ENCODE measurements at places on chromosomes 4 and X. TPM values are rescaled to one million over a fixed set of nuclear protein-coding genes. Genes with fewer than 3 reads are reported as not detected.

The HSD17B11 gene
- total RNA-seq = 79.2 TPM

The CAPN6 gene
- total RNA-seq = 52.4 TPM

The F8A1 gene
- total RNA-seq = 0.95 TPM

The CXorf49 gene
- not detected for total RNA-seq

DNA sequence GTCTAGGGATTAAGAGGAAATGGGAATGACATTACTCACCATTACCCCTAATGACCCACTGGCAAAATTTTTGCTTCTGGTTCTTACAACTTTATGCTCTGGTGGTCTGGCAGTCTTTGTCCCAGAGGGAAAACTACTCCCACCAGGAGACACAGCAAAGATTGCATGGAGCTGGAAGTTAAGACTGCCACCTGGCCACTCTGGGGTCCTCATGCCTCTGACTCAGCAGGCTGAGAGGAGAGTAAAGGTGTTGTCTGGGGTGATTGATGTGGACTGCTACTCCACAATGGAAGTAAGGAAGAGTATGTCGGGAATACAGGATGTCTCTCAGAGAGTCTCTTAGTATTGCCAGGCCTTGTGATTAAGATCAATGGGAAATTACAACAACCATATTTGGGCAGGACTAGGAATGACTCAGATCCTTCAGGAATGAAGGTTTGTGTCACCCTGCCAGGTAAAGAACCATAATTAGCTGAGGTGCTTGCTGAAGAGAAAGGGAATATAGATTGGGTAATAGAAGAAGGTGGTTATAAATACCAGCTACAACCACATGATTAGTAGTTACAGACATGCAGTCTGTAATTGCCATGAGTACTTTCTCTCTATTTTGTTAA is 215.5 kb downstream of the GPAT3 start:
- DNase-seq = no peak

The SMIM10L2A gene
- total RNA-seq = 0.85 TPM

The DCAF16 gene
- 46.7 TPM for total RNA-seq

DNA sequence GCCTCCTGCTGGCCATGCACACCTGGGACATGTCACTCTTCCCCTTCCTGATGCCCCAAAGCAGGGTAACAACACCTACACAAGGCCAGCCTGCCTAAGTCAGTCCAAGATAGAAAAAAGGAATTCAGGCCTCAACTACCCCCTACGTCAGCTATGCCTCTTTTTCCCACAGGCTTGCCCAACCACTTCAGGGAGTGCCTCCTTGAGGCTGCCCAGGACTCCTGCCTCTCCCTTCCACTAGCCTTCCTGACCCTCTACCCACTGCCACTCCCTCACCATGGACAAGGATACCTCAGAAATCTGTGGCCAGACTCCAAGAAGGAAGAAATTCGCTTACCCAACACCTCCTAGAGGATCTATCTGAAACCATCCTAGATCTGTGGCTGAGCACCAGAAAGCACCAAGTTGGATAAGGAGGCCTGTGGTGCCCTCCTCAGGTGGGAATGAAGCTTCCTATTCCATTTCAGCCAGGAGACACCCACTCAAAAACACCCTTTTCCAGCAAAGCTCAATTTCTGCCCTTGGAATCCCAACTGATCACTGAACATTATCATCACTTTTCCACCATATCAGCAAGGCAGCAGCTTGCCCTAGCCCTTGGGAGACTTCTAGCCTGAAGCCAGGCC is 1.8 kb downstream of the KDM5C start:
- DNase-seq = no peak

DNA sequence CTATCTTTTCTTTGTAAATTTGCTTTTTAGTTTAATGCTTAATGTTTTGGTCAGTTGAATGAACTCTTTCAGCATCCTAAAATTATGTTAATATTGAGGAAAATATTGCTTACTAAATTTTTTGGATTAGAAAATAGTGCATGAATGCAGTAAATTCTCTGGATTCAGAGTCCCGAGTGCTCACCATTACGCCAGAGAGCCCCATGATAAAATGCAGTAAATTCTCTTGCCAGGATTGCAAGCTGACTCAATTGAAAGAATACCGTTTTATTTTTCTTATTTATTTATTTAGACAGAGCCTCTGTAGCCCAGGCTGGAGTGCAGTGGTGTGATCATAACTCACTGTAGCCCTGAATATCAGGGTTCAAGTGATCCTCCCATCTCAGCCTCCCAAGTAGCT is 60.9 kb upstream of the ENPEP start:
- DNase-seq = no peak

The SCD5 gene
- 23.3 TPM for total RNA-seq

- no peak for DNase-seq
Measured at GRCh38 chrX:150569155-150569477, 695 bp downstream of the MTM1 start.

- no peak for DNase-seq
Measured at GRCh38 chrX:135477576-135477975, 42.9 kb upstream of the INTS6L start.

GRCh38 chrX:14506866-14507265 is 22.5 kb upstream of the GLRA2 start:
- no peak for DNase-seq

GRCh38 chrX:22314211-22314610 is 41.5 kb downstream of the CBLL2 start:
- DNase-seq = no peak

The XG gene
- total RNA-seq = 0.58 TPM

The SPIN2A gene
- 2.6 TPM for total RNA-seq

The PRSS12 gene
- 34.7 TPM for total RNA-seq
